ENCODE measurements at places on chromosomes 12 and 14.

GRCh38 chr14:66619952-66620351 lies 112.0 kb downstream of the GPHN start:
- DNase-seq = no peak

DNA sequence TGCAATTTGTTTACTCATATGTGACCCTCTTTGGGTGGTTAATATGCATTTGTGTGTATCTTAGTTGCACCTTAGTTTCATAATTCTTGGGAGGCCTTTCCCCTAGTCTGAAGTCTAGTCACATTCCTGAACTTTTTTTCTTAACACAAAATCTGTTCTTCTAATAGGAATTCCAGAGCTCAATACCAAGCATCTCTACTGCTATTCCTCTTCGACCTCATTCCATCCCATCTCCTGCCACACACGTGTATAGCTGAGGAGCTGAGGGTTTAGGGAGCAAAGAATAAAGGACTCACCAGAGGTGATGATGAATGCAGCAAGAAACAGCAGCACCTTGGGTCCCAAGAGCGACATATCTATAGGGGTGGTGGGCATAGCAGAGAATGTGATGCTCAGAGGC lies 875 bp downstream of the MFAP5 start:
- DNase-seq = no peak

GRCh38 chr12:53480491-53481442 lies 18.5 kb downstream of the MAP3K12 start:
- no peak for DNase-seq

GRCh38 chr12:81712536-81712935 lies 46.6 kb downstream of the PPFIA2 start:
- DNase-seq = no peak

DNA sequence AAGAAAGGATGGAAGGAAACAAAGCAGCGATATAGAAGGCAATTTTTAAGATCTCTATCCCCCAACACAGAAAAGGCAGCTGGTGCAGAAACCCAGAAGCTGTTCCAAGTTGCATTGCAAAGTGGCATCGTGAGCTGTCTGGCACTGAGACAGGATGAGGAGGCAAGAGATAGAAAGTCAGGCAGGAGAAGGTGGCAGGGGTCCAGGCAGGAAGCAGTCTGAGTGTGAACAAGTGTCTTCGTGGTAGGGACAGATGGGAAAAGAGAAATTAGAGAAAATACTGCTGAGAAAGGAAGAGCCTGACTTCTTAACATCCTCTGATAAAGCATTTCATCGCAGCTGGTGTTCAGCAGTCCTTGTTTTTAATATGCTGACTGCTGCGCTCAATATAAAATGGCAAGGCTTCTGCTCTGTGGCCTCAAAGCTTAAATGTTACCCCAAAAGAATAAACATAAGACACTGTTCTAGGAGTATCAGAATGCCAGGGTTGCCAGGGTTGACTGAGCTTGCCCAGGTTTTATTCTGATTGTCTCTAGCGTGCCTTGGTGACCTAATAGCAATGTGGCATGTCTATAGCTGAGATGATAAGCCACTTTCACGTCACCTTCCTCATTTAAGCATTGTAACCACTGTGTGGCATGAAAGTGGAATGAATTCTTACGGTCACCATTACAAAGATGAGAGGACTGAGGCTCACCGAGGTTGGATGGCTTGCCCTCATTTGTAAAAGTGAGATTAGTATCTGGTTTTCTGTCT lies 397.6 kb downstream of the NUAK1 start:
- DNase-seq = no peak

GRCh38 chr12:92927436-92928281 lies 1.4 kb downstream of the EEA1 start:
- peak; percentile 45 for DNase-seq

DNA sequence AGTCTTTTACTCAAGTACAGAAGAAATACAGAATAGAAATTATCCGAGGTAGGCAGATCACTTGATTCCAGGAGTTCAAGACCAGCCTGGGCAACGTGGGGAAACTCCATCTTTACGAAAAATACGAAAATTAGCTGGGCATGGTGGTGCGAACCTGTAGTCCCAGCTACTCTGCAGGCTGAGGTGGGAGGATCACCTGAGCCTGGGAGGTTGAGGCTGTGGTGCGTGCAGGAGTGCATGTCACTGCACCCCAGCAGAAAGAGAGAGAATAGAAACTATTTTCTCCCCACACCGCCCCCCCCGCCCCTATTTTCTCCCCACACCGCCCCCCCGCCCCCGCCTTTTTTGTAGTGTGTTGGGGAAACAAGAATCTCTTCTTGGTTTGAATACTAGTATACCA lies 2.2 kb downstream of the DNM1L start:
- DNase-seq = no peak

DNA sequence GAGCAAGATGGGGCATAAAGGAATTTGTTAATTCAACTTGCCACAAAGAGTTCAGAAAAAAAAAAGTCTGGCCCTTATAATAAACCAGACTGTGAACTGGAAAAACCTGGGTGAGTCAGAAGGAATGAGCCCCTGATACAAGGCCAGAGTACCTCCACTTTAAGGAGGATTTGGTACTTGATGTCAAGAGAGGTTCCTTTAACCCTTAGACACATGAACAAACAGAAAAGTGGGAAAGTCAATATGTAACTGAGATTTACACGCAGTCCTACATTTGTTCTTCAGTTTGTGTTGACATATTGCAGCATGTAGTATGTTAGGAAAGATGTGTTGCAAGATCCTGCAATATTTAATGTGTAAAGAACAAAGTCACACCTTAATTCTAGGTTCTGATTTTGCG lies 14.2 kb upstream of the SLC38A4 start:
- no peak for DNase-seq

DNA sequence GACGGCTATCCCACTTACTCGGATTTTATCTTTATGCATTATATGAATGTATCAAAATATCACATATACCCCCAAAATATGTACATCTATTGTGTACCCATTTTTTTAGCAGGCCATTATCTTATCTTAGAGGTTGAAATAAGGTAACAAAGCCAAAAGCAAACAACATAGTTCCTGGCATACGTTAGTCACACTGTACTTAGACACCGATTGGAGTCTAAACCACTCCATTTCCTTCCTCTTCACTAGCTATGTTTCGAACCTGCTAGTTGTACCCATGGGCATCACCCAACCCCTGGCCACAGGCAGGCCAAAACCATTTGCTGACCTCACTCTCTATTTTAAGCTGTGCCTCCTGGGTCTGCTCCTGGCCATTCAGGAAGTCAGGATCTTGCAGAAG lies 66.3 kb downstream of the GRIN2B start:
- DNase-seq = no peak

GRCh38 chr14:89773644-89774316 lies 180.8 kb downstream of the EFCAB11 start:
- DNase-seq = peak; percentile 52

DNA sequence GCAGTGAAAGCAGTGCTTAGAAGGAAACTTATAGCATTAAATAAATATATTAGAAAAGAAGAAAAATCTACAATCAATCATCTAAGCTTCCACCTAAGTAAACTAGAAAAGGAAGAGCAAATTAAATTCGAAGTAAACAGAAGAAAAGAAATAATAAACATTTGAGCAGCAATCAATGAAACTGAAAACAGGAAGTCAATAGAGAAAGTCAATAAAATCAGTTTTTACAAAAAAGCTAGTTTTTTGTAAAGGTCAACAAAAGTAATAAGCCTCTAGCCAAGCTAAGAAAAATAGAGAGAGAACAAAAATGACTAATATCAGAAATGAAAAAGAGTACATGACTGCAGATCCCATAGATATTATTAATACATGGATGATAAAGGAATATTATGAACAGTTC lies 34.2 kb upstream of the KTN1 start:
- no peak for DNase-seq

DNA sequence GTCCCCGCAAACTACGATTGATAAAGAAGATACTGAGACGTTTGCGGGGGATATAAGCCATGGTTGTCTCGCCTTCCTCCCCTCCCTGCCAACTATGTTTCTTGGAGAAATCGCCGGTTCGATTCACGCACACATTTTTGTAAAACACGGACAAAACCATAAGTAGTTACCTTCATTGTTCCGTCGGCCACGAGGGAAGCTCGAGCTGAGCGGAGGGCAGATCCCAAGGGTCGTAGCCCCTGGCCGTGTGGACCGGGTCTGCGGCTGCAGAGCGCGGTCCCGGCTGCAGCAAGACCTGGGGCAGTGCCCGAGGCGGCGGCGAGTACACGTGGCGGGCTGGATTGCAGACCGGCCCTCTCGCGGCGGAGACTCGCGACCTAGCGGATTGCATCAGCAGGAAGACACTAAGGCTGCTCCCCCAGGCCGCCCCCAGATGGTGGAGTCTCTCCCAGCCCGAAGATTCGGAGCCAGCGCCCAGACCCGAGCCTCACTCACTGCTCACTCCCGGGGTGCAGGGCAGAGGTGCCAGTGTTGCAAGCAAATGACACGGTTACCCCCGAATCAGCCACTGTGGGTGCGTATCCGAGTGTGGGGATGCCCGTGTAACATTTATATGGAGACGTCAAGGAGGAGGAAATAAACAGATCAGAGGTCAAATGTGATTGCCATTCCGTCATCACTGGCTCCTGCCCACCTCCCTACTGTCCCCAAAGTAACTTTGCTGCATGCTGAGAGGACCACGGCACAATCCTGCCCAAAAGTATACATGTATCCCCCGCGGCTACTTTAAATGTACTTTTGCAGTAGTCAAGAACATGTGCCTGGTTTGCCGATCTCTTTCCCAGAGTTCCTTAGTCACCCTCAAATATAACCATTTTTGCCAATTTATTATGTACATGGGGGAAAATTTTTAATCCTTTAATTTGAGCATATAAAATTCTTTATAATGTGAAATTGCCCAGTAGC lies at the start of gene BCAT1:
TSS of gene BCAT1 (minus strand) at position 345 of the 966 bp plus-strand sequence. CDS start at position 176, 169 bp downstream.
- no peak for DNase-seq

DNA sequence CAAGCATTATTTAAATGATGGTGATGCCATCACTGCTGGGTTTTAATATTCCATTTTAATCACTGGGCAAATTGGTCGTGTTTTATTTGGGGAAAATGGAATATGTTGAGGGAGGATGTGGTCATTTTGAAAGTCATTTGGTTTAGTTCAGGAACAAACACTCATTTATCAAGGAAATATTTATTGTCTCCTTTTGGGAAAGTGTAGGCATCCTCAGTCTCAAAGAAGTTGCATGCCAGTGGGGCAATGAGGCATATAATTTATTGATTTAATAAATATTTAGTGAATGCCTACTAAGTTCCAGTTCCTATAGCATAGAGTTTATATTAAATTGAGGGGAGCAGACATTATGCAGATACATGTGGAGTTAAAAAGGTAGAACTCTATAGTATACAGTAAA lies 134.3 kb downstream of the NPAS3 start:
- no peak for DNase-seq

DNA sequence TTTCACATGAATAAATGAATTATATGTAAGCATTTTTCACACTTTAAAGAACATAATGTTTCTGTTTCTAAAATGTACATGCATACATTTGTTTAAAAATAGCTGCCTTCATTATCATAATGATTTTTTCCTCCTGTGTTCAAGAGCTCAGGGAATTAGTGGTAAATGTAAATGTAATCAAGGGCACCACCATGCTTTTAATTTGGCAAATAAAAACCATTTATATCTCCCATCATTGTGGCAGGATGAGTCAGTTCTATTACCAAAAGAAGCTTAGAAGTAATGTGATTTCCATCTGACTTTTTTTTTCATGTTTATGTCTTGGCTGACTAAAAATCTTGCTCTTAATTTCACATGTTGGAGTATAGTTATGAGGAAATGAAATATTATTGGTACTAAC lies 176.1 kb downstream of the GXYLT1 start:
- DNase-seq = no peak

GRCh38 chr12:132357623-132358186 lies 28.3 kb upstream of the GALNT9 start:
- DNase-seq = no peak

DNA sequence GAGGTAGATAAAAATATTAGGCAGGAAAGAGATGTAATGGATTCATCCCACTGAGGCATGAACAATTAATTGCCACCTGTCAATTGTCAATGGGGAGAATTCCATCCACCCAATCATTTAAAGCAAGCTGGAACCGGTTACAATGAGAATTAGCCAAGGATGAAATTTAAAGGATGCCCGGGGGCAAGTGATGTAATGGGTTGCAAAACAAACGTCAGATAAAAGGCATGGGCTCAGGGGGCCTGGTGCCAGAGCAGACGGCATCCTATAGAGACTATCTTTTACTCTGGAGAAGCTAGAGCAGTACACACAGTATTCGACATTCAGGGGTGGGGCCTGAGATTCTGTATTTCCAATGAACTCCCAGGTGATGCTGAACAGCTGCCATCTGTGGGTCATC lies 80.5 kb upstream of the ZFP36L1 start:
- no peak for DNase-seq

Data from GM13977 (cell line).